ENCODE measurements at places on chromosomes 6 and 20.

DNA sequence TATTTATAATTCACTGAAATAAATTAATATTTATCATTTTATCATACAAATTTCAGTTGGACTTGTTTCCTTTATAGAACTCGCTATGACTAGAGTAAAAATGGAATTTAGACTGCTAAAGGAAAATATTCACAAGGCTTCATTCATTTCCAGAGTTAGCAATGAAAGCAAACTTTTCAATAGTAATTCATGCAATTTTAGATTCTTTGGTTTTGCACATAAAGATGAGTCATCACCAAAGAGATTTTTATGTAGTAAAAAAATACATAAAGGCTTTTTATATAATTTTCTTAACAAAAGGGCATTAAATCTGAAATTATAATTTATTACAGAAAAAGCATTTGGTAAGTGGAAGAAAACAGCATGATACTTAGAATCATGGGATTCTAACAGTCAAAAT is 37.2 kb upstream of the STXBP5 start:
- DNase-seq, result no peak

DNA sequence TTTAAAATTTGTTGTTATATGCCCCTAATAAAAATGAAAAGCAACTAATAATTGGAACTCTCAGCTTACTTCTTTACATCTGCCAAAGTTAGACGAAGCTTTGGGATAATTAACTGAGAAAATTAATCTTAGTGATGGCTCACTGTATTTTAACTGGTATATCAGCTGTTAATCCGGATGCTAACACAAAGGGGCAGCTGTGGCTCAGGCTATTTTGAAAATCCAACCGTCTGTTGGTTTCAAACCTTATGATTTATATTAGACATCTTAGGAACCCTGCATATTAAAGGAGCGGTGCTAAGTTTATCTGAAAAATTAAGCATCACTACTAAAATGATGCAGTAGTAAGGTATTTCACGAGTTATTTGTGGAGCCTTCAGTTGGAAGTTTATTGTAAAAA is 96.6 kb downstream of the AKAP7 start:
- DNase-seq, result no peak

DNA sequence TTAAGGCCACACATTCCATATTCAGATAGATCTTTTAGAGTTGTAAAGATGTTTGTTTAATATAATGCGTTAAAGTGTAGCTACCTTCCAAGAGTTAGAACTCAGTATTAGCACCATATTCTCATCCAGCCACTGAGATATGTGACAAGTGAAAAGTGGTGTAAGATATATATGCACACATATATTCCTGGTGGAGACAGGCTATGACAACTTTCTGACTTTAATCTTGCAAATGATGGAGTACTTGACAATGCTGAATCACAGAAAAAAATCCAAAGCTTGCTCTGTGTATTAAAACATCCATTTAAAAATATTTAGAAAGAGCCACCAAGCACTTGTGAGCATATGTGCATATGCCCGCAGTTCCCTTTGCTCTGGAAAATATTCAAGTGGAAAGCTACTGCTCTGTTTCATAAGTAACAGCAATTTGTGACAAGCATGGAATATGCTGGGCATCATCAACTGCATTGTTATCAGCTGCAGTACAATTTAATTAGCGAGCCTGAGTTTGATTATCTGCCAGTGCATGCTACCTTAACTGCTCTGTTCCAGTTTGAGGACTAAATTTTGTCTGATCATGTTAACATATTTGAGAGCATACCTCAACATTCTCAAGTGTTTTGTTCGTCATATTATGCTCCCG is 64.8 kb downstream of the VIP start:
- no peak for DNase-seq

DNA sequence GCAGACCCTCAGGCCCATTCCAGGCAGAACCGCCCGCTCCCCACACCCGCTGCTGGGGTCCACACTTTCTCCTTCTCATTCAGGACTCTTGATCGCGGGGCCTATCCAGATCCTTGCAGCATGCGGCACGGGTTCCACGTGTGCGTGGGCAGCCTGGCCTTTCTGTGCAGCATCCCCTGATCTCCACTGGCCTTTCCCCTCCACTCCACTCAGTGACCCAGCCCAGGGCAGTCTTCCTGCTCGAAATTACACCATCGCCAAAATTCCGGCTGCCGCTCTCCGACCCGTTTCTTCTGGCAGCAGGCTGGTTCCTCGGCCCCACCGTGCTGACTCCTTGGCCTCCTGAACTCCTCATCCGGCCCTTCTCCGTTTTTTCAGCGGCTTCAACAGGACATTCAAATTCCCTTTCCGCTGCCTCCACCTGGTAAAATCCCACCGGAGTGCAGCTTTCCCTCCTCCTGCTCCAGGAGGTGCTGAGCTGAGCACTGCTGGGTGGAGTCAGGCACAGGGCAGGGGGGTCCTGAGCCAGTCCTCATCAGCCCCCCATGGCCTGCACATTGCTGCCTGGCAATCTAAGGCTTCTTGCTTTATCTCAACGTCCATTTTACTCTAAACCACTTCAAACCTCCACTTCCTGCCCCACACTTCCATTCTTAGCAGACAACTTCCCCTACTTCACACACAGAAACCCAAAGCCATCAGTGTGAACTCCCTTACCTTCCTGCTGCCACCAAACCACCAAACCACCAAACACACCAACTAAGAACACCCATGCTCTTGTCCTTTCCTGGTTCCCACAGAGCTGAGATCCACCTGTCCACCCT is 9.0 kb downstream of the SFT2D1 start:
- DNase-seq, result no peak

DNA sequence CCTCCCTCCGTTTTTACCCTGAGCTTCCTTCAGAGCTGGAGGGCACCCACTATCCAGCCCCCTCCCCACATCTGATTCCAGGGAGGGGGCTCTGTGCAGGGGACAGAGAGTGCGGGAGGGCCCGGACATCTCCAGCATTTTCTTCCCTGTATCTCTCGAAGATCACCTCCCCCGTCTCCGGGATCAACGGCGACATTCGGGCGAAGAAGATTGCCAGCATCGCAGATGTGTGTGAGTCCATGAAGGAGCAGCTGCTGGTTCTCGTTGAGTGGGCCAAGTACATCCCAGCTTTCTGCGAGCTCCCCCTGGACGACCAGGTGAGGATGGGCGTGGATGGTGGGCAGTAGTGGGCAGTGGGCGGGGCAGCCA is 58.8 kb downstream of the HNF4A start:
- DNase-seq, result no peak

Data from stimulated activated CD4-positive, alpha-beta T cell treated with anti-CD3 and anti-CD28 coated beads, Interleukin-2, amount 100 ng/mL, for 48 hours (primary cell).